ENCODE measurements at places on chromosomes 3 and 15. TPM values are rescaled to one million over a fixed set of nuclear protein-coding genes. Genes with fewer than 3 reads are reported as not detected.

GOLGA8T gene
- total RNA-seq: not detected

LRRIQ4 gene
- total RNA-seq: not detected

XYLB gene
- total RNA-seq: 2.1 TPM

MEX3B gene
- total RNA-seq: 2.8 TPM

COL8A1 gene
- total RNA-seq: 15.6 TPM

CFAP20DC gene
- total RNA-seq: 0.95 TPM

C3orf33 gene
- total RNA-seq: 2.4 TPM

IL5RA gene
- total RNA-seq: not detected

CAND2 gene
- total RNA-seq: 0.98 TPM

PLSCR2 gene
- total RNA-seq: not detected

SLC12A8 gene
- 0.11 TPM for total RNA-seq

COL7A1 gene
- total RNA-seq: 0.09 TPM

RAB6B gene
- total RNA-seq: 1.0 TPM

INKA1 gene
- 17.3 TPM for total RNA-seq

LRTM1 gene
- total RNA-seq: not detected

GNAI2 gene
- total RNA-seq: 332 TPM

CLDN18 gene
- total RNA-seq: not detected

UBA5 gene
- total RNA-seq: 20.8 TPM

SOX2 gene
- not detected for total RNA-seq

ANKRD63 gene
- total RNA-seq: not detected

STRIT1 gene
- total RNA-seq: not detected

PLSCR5 gene
- total RNA-seq: not detected

ALDH1L1 gene
- 0.09 TPM for total RNA-seq

DNAJC13 gene
- 55.9 TPM for total RNA-seq

MOBP gene
- not detected for total RNA-seq

UROC1 gene
- under 0.01 TPM for total RNA-seq

RASL12 gene
- total RNA-seq: not detected

ASB14 gene
- total RNA-seq: not detected

SEMA4B gene
- total RNA-seq: 8.6 TPM

SCG5 gene
- total RNA-seq: 0.60 TPM

EHHADH gene
- total RNA-seq: 4.1 TPM

SLC2A2 gene
- not detected for total RNA-seq

ZBED2 gene
- total RNA-seq: under 0.01 TPM

COL6A5 gene
- not detected for total RNA-seq

IL20RB gene
- 0.54 TPM for total RNA-seq

RTP4 gene
- 2.1 TPM for total RNA-seq

IMPG2 gene
- total RNA-seq: 0.69 TPM

C3orf20 gene
- under 0.01 TPM for total RNA-seq

BMF gene
- 5.4 TPM for total RNA-seq

NMD3 gene
- 53.9 TPM for total RNA-seq

Data from dermis lymphatic vessel endothelial cell (primary cell).